RPMI7951 (cell line): ENCODE measurements at places on chromosomes 4 and X. TPM values are rescaled to one million over a fixed set of nuclear protein-coding genes. Genes with fewer than 3 reads are reported as not detected.

DNA sequence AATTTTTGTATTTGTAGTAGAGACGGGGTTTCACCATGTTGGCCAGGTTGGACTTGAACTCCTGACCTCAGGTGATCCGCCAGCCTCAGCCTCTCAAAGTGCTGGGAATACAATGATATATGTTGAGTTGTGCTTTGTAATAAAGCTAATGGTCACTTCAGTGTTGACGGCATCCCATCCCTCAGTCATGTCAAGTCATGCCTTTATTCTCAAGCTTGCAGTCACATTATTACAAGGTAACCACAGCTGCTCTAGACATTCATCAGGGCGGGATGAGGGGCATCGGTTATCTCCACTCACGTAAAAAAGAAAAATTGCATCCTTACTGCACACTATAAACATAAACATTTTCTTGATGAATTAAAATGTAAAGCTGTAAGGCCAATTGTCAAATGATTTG lies 12.8 kb upstream of the FAT1 start:
- no peak for DNase-seq

GRCh38 chr4:121448231-121448630 lies 67.4 kb upstream of the QRFPR start:
- DNase-seq, result no peak

DNA sequence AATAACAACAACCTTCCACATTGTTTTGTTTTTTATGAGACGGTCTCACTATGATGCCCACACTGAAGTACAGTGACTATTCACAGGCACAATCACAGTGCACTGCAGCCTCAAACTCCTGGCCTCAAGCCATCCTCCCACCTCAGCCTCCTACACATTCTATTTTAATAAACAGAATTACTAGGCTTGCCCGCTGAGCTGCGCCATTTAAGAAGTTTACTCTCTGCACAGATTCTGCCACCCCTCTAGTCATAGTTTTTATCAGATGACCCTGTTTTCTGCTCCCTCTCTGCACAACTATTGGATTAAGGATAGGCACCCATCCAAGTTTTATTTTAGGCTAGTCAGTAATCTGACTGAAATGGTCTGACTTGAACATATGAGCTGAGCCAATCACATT lies 11.3 kb upstream of the COX18 start:
- no peak for DNase-seq

- DNase-seq, result peak; percentile 1
Measured at GRCh38 chr4:47050761-47051725, 19.7 kb downstream of the GABRB1 start.

GRCh38 chr4:37082912-37083311 lies 161.6 kb upstream of the NWD2 start:
- DNase-seq, result no peak

DNA sequence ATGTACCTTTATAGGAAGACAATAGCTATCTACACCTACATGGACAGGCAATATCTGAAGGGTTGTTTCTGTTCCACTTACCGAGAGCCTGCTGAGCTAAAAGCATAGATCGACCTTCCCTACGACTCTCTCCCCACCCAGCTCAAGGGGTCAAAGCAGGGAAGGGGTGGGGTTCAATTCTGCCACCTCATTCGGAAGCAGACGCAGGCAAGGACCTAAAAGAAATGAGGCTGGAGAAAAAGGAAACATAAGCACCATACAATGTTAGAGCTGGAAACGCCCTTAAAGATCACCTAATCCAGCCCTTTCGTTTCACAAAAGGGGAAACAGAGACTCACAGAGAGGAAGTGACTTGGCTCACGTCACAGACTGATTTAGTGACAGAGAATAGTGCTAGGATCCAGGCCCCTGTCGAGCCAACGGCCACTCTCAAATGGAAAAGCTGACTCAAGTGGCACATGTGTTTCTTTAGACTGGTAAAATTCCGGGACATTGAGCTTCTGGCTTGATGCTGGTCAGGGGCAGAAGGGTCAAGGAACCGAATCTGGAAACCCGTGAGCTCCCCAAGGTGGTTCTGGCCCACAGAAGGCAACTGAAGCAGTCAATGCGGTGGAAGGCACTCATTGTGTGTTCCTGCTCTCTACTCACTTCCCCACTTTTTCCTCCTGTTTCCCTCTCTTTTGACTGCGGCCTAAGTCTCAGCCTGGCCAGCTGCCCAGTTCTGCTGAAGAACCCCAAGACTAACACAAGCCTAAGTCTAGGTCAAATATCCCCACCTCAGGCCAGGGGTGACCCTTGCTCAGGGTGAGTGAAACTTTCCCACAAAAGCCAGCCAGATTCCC lies 7.5 kb downstream of the SEPTIN6 start:
- DNase-seq, result no peak

Gene RHOXF2B
- 0.24 TPM in 1 of 2 replicates, not detected in the other for total RNA-seq

Gene APLN
- total RNA-seq, result 0.98 and 1.2 TPM in 2 replicates

Gene NFKB1
- 16.6 and 19.1 TPM in 2 replicates for total RNA-seq

Gene TMPRSS11A
- not detected in 2 replicates for total RNA-seq

Gene MMRN1
- total RNA-seq, result not detected in 2 replicates
